Fibroblast of skin of scalp (primary cell): ENCODE measurements at places on chromosomes 16 and 17.
A peak's percentile ranks its signal among the peaks of the same experiment; 100 is the strongest.

- DNase-seq, result no peak
Observed at GRCh38 chr16:4309102-4309832, 6.6 kb upstream of the GLIS2 start.

DNA sequence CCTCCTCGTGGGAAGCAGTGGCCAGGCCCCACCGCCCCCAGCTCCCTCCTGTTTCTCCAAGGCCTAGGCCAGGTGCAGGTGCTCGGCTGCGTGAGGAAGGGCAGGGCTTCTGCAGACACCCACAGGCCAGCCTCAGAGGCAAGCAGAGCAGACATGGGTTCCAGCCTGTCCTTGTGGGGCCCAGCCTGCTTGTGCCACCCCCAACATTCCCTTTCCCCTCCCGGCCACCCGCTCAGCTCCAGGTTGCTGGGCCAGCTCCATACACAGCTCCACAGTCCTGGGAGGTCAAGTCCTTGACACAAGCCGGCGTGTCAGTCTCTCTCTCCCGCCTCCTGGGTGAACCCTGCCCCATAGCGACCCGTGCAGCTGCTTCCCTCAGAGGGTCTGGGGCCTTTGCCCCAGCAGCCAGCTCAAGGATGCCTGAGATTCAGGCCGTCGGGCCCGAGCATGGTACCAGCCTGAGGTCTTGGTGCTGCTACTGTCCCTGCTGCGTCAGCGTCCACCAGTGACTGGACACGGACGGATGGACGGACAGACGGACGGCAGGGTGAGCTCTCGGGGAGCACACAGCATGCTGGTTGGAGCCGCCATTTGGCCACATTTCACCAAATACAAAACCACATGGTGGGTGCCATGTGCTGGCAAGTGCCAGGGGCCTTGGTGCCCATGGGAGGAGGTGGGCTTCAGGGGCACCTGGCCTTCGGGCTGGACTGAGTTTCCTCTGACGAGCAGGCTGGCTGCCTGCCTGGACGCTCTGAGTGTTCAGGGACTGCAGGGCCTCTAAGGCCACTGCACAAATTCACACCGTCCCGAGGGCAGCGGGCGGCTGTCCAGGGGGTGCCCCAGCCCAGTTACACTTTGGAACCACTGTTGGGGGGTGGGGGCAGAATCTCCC is 8.0 kb downstream of the SECTM1 start:
- DNase-seq, result no peak

DNA sequence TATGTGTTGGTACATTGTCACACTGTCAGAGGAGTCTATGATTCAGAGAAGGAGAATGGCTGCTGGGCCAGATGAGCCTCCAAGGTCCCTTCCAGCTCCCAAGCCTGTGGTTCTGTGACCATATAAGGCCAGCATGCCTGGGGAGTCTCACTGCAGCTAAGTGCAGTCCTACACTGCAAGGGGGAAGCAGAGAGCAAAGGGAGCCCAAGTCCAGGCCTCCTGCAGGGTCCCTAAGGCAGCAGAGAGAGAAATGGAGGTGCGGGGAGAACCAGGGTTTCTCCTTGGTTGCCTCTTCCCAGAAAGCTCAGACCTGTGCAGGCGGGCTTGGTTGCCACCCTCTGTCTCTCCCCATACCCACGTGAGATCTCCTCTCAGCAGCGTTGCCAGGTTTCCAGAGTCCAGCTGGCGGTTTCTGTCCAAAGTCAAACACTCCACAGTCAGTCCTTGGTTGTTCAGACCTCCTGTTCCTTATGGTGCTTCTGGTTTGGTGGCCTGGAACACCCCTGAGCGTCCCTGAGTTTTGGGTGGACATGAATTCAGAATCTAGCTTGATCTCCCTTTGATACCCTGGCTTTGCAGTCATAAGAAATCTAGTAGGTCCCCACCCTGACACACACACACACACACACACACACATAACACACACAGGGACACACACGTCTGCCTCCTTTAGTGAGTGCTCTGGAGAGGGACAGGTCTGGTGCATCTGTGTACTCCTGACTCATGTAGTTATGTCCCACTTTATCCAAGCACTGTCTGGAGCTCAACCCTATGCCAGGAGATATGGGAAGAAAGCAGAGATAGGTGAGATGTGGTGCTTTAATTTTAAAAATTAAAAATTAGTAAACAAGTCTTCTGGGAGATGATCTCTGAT is 78.8 kb downstream of the GNAO1 start:
- peak; percentile 99 for DNase-seq

DNA sequence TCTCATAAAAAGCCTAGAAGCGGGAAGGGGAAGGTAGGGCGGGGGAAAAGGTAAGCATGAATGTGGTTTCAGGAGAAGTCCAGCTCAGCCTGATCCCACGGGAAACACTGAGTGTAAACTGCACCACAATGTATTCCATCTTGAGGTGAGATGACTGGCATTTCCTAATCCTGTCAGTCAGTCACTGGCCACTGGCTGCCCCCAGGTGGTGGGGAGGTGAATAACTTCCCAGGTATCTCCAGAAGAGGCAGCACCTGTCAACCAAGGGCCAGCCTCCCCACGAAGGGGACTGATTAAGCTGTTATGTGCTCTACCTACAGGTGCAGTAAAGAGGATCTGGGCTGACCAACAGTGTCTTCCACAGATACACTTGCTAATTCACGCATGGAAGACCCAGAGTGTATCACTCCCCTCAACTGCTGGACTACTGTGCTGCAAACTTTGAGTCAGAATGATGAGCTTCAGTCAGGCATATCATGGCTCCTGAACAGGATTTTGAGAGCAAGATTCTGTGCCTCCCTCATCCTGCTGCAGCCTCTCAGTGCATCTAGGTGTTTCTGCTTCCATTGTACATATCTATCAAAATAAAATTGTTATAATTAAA is 108.5 kb upstream of the CCL2 start:
- DNase-seq, result no peak

GRCh38 chr16:48054881-48055601 is 100.8 kb downstream of the ABCC12 start:
- peak; percentile 63 for DNase-seq

GRCh38 chr17:81399481-81400153 is 4.4 kb downstream of the BAHCC1 start:
- no peak for DNase-seq

GRCh38 chr17:81331527-81332043 is 36.5 kb upstream of the SLC38A10 start:
- DNase-seq, result no peak

DNA sequence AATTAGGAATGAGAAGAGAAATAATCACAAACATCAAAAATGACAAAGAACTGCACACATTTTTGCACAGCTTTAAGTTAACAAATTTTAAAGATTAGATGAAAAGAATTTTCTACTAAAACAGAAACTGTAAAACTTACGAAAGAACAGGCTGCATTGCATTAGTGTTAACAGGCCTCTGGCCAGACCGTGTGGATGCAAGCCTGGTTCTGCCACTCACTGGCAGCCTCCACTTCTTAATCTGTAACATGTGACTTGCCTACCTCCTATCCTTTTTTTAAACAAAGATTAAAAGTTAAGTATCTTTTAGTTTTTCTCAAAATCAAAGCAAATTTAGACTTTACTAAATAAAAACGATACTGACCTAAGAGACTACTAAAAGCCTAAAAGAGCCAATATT is 37.5 kb downstream of the CREBBP start:
- no peak for DNase-seq

- no peak for DNase-seq
Observed at GRCh38 chr17:42684929-42685556, 2.7 kb downstream of the CNTNAP1 start.

- DNase-seq, result no peak
Observed at GRCh38 chr17:70872103-70872502, 702.8 kb downstream of the KCNJ2 start.

- DNase-seq, result no peak
Observed at GRCh38 chr17:57861790-57862693, 12.2 kb upstream of the MRPS23 start.

DNA sequence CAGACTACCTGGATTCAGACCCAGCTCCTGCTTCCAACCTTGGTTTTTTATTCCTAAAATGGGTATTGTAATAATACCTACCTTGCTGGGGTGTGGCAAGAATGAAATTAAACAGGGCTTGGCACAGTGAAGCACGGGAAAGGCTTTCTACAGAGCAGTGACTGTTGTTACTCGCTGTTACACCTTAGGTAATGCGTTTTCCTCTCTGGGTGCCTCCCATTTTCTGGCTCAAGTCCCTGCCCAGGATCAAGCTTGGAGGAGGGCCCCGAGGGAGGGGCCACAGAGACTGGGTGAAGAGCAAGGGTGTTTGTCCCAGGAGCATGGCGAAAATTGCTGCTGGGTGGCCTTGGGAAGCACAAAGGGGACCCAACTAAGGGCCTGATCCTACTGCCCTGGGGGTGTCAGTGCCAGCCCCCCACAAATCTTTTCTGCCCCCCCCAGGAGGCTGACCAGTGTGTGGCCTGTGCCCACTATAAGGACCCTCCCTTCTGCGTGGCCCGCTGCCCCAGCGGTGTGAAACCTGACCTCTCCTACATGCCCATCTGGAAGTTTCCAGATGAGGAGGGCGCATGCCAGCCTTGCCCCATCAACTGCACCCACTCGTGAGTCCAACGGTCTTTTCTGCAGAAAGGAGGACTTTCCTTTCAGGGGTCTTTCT is 13.3 kb downstream of the MIEN1 start:
- DNase-seq, result no peak

DNA sequence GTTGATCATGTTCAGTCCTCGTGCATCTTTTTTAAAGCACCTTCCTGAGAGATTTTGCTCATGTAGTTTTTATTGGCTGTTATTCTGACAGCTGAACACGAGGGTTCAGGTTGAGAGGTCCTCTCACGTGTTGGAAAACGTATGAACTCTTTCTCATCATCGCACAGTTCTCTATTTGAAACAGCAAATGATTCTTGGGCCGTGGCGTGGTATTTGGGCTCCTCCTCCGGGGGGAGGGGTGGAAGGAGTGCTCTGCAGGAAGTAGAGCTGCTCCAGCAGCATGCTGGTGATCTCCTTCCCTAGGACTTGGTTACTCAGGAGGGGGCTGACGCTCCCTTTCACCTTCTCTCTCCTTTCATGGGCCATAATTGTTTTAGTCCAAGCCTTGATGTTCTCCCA is 70.4 kb downstream of the KSR1 start:
- DNase-seq, result peak; percentile 45

- no peak for DNase-seq
Observed at GRCh38 chr16:81435567-81435966, 9.0 kb upstream of the CMIP start.

GRCh38 chr16:61579195-61579594 is 457.0 kb downstream of the CDH8 start:
- no peak for DNase-seq

GRCh38 chr16:21702276-21702675 is 38.5 kb downstream of the OTOA start:
- DNase-seq, result no peak

DNA sequence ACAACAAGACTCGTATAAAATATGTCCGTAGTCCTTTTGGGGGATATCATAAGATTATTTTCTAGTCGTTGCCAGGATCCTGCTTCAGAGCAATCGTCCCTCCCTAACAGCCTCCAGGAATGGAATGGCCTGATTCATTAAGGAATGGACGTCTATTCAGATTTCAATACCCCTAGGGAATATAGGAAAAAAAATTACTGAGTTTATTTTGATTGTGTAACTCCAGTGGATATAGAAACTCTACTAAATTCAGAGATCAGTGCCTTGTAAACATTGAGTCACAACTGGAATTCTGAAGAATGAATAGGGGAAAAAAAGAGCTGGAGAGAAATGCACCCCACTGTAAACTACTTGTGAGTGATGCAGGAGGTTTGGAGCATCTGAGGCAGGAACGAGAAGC is 1171.5 kb upstream of the GOT2 start:
- peak; percentile 86 for DNase-seq

DNA sequence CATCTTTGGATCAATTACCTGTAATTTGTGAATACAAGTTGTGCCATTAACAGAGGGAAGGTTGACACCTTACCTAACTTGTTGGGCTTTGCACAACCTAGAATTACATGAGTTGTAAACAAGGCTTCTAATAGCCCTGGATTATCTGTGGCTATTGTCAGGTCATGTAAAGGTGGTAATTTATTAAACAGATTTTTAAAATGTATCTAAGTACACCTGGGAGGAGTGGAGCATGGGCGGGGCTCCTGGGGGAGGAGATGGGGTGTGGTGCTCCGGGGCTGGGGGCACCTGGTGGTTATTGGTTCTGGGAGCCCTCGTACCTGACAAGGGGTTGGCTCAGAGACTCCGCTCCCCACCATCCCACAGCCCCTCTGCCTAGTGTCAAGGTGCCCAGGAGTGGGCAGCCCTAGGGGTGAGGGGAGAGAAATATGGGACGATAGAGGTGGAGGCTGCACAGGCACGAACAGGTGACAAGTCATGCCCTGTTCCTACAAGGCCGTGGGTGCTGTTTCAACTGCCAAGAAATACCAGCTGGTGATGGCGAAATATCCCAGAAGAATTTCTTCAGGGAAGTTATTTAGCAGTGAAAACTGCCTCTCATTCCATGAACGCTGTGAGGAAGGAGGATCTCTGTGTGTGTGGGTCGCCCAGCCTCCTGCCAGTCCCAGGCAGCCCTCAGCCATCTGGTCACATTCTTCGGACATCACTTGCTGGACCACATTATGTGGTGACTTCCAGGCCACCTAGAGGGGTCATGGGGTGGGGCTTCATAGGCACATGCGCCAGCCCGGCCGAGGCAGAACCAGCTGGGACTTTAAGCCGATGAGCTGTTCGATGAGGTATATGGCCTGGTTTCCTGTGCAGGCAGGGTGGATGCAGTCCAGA is 55.5 kb upstream of the IRX3 start:
- DNase-seq, result peak; percentile 50

GRCh38 chr17:70683936-70684335 is 514.6 kb downstream of the KCNJ2 start:
- no peak for DNase-seq

DNA sequence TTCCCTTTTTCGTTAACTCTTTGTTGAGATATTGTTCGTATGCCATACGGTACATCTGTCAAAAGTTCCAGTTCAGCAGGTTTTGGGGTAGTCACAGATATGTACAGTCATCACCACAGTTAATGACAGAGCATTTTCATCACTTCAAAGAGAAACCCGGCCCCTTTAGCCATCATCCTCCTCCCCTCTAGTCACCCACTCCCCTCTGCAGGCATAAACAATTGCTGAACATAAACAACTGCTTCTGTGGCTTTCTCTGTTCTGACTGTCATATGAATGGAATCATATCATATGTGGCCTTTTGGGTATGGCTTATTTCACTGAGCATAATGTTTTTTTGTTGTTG is 59.3 kb downstream of the RNF213 start:
- DNase-seq, result no peak

DNA sequence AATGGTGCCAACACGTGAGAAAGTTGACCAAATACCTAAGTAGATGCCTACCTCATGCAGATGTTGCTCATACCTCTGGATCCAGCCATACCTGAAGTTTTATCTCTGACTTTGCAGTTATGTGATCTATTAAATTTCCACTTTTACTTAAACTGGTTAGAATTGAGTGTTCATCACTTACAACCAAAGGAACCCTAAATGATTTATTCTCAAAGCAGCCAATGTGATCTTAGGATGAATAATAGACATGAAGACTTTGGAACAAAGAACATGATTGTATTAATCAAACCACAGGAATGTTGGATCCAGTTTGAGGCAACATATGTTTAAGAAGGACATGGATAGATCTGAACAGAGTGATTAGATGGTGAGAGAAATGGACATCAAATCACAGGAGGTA is 68.7 kb downstream of the IRX6 start:
- no peak for DNase-seq
